ENCODE measurements at places on chromosomes 2 and 18. TPM values are rescaled to one million over a fixed set of nuclear protein-coding genes. Genes with fewer than 3 reads are reported as not detected.

- DNase-seq = no peak
These were observed 163.1 kb upstream of the PGAP1 start for GRCh38 chr2:197089655-197090054.

DNA sequence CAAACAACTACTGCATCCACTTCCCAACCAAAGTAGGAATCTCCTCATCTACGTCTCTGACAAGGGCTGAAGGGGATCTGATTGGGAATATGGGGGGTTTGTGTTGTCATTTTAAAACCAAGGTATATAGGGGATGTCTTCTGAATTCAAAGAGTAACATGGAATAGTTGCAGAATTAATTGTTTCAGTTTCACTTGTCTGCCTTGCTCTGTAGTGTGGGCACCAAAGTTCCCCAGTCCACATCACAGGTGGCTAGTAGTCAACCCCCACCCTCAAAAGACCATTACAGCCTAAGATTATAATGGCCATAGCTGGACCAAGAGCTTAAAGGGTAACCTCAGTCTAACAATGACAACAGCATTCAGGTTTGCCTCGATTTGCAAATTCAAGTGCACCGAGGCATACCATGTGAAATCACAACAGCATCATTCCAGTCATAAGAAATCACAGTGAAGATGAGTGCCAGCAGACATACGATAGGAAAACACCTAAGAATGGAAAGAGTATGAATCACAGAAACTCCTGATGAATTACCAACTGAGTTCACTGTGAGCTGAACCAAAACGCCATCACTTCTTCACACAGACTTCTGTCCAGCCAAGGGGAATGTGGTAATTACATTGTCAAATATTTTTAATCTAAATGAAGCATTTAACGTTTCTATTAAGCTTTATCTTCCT is 52.4 kb downstream of the MYO5B start:
- DNase-seq = no peak

GRCh38 chr18:35241448-35241804 is 592 bp downstream of the ZNF397 start:
- DNase-seq = no peak

The IL1F10 gene
- not detected for total RNA-seq

The GRP gene
- total RNA-seq = not detected

The MEP1B gene
- total RNA-seq = not detected

Data from left ventricle myocardium superior (tissue), 1 donor.